ENCODE measurements at places on chromosomes 12 and 14.

DNA sequence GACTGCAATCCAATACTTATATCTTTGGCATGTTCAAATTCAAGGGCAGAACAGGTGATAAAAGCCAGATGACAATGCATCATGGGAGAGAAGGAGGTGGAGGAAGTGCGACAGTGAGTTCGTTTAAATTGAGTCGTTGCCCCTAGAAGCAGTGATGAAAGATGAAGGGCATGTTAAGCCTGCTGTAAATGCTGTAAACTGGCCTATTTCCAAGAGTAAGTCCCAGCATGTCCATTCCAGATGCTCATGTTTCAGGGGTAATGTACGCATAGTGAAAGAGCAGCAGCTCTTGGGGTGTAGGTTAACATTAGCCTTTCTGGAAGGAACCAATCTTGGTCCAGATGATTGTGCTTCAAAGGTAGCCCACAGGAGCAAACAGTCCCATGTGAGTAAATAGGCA is 97.1 kb downstream of the C2CD5 start:
- no peak for DNase-seq

- no peak for DNase-seq
Observed at GRCh38 chr12:113208041-113208934, 13.0 kb upstream of the TPCN1 start.

DNA sequence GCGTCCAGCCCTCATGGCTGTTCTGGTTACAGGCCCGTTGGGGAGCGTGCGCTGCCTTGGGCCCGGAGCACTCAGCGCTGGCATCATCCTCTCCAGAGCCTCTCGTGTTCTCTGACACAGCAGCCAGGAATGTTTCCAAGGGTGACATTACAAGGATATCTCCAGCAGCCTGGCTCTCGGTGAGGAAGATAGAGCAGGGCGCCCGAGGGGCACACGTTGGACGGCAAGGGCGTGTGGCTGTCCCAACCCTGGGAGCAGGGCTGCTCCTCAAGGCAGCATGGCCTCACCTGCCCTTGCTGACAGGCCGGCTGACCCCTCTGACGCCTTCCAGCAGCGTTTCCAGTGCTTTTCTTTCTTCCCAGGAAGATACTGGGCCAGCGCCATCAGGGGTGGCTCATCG is 14.4 kb downstream of the LRCOL1 start:
- no peak for DNase-seq

DNA sequence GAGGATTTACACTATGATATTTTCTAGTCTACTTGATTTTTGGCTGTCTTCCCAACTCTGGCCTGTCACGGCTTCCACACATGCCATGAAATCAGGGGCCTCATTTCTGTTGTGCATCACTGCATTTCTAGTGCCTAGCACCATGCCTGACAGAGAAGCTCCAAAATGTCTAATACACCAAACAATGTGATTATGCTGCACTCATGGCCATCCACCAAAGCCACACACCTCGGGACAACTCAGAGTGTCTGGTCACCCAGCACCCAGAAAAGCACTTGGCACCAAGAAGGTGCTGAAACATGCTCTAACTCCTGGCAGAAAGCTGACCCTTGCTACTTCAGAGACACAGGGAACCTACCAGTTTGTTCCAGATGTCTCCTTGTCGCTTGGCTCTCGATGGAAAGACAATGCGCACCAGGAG is 11.3 kb downstream of the GCN1 start:
- DNase-seq = no peak

- no peak for DNase-seq
Observed at GRCh38 chr12:111406474-111407376, 1.0 kb downstream of the SH2B3 start.
